ENCODE measurements at places on chromosomes 5 and 9.

DNA sequence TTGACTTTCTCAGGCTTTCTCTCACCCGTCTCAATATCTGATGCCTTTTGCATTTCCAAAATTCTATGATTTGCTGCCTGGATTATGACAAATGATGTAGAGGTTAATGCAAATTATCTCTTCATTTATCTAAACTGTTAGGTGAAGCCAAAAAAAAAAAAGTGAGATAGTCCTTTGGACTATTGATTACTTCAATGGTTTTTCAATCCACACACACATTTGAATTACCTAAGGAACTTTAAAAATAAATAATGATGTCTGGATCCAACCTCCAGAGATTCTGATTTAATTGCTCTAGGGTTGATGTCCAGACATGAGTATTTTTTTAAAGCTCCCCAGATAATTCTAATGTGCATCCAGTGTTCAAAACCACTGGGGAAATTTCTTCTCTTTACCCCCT, 379.4 kb downstream of the SPATA31D1 start:
- no peak for DNase-seq

GRCh38 chr9:121769939-121770338, 118.5 kb downstream of the DAB2IP start:
- no peak for DNase-seq

DNA sequence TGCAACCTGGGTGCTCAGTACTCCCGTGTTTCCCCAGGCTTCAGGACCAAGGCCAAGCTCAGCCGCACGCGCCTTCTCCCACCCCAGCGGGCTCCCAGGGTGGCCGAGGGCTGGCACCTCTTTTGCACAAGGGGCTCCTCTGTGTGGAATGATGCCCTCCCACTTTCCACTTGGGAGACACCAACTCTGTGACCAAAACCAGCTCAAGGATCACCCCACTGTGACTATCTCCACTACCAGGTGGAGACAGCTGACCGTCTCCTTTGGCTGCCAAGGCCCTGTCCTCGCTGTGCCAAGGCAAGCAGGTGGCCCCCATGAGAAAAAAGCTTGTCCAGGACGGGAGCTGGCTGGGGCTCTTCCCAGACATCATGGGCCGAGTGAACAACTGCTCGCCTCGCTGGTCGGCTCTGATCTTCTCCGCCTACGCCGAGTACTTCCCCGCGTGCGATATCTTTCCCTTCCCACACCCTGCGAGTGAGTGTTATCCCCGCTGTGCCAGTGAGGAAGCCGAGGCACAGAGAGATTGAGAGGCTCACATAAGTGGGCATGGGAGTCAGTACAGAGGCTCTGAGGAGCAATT, 132.8 kb downstream of the ZNF354C start:
- no peak for DNase-seq

GRCh38 chr5:40681363-40682153, 1.8 kb downstream of the PTGER4 start:
- peak; percentile 53 for DNase-seq

- DNase-seq = no peak
These were observed 66.8 kb downstream of the PALM2AKAP2 start for GRCh38 chr9:109846776-109847175.

DNA sequence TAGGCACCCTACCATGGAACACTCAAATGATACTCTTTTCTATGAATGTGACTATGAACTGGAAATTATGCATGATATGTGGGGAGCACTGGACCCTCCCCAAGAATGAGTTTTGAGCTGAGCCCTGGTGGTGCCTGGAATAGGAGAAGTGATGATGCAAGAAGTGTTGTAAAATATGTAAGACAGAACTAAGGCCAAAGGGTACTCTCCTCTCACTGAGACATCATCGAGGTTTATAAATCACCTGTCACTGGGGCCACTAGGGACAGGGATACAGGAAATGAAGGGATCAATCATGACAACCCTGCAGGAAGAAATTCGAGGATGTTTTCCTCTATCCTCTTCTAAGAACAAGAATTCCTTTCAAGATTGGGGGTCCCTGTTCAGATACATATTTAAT, 45.4 kb downstream of the PCSK1 start:
- DNase-seq = no peak

GRCh38 chr5:125180231-125180829, 433.9 kb upstream of the ZNF608 start:
- no peak for DNase-seq

- DNase-seq = no peak
These were observed 9.0 kb upstream of the MOB3B start for GRCh38 chr9:27538647-27539046.

DNA sequence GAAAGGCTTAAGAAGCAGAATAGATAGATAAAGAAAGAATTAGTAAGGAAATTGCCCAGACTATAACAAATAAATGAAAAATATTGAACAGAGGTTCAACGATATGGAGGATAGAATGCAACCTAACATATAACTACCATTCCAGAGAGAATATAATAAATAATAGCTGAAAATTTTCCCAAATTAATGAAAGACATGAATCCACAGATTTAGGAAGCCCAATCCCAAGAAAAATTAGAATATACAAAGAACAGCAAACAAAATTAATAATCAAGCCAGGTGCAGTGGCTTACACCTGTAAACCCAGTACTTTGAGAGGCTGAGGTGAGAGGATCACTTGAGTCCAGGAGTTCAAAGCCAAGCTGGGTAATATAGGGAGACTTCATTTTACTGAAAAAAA, 27.8 kb upstream of the FNIP1 start:
- no peak for DNase-seq

DNA sequence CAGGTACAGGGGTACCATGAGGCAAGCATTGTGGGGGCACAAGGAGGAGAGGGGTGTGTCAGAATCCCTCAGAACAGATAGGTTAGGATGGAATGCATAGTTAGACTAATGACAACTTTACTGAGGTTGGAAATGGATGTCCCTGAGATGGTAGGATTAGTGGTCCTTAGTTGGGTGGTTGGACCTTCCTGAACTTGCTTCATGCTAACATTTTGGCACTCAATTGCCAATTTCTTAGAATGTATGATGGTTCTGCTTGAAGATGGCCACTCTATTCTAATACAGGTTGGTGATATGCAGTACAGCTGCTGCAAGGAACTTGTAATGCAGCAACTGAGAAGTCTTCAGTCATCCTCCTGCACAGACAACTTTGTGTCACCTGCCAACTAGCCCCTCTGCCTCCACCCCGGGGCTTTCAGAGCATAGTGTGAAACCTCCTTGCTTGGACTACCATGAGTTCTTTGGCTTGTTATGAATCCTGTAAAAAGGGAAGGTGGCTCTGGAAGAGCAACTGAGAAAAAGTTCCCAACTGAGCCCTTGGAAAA, 5.4 kb downstream of the CCNI2 start:
- DNase-seq = no peak
